Left ventricle myocardium inferior (tissue), 1 donor: ENCODE measurements at places on chromosomes 5 and 9.

DNA sequence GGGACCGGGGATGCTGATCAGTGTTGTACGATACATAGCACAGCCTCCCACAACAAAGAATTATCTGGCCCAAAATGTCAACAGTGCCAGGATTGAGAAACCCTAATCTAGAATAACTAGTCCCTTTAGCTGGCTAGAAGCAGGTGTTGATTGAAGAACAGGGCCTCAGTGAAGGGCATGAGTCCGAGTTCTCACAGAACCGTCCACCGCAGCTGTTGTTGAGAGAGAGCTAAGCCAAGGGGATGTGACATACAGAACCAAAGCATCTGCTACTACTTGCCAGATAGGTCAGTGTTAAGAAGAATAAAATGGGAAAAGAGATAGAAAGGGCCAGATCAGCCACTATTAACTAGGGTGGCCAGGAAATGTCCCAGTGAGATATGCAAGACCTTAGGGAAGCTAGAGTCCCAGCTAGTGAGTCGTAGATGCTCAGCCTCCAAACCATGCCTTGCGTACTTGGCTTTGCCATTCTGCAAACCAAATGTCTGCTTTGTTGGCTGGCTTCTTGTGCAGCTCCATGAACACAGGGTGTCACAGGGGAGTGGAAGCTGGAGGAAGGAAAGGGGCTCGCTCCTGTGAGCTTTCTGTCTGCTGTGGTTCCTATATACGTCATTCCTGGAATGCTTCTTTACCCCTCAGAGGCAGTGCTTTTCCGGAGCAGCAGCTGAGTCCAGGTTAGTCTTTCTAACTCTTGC lies 68.9 kb downstream of the FBXO38 start:
- peak; percentile 62 for DNase-seq

GRCh38 chr9:33161589-33162132 lies 5.5 kb downstream of the B4GALT1 start:
- no peak for DNase-seq

GRCh38 chr9:125493881-125494652 lies 212.9 kb downstream of the MAPKAP1 start:
- no peak for DNase-seq

DNA sequence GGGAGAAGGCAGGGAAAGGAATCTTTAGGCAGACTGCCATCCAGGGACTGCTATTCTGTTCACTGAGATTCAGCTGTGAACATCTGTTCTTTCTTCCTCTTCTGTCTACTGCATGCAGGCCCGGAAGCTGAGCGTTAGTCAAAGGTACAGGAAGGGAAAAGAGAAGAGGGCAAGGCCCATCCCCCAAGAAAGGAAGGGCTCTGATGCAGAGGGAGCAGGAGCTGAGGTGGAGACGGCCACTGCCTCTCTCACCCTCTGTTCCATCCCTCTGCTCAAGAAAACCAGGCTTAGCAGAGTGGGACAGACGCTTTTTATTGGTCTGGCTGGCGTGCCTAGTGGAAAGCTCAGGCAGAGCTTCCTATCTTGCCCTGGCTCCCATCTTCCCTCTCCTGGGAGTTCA lies 57.6 kb downstream of the PFDN1 start:
- no peak for DNase-seq

- DNase-seq: no peak
These were observed 174.6 kb upstream of the DAPK1 start for GRCh38 chr9:87322840-87323635.

DNA sequence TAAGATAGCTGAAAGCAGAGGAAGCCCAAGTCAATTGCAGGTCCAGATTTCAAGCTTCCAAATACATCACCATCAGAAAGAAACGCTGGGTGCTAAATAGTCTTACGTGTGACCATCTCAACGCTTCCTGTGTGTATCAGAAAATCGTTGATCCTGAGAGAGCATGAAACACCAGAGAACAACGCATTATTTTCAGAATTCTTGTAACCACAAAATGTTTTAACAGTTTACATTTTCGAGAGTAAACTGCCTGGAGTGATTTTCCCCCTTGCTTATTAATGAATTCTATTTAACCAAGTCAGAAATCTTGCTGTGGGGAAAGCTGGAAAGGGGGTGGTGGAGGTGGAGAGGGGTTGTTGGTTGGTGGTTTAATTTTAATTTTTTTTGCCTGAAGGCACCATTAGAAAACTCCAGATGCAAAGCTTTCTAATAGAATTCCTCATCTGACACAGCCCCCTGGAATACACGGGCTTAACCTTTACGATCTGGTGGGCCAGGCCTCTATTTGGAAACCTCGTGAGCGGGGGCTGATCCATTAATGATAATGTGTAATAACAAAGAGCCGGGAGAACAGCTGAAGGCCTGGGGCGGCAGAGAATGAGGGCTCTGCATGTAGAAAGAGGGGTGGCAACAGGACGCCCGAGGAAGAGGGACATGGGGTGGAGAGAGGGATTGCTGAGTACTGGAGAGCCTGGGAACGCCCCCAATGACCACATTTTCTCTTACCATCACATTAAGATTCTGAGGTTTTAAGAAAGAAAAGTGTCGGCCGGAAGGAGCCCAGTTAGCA lies 124.5 kb upstream of the NFIB start:
- no peak for DNase-seq

DNA sequence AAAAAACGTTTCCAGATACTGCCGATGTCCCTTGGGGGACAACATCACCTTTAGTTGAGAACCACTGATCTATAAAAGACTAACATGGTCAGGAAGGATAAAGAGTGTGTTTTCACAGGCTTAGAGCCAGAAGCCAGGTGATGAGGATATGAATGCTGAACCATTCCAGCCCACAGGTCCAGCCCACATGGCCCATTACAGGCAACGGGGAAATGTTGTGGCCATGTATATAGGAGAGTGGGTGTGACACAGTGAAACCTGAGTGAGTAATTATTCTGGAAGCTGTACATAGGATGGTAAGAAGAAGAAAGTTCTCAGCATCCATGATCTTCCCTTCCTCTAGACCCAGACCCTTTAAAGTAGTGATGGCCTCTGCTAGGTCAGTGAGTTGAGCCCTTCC lies 56.0 kb upstream of the FOXI1 start:
- DNase-seq: no peak

DNA sequence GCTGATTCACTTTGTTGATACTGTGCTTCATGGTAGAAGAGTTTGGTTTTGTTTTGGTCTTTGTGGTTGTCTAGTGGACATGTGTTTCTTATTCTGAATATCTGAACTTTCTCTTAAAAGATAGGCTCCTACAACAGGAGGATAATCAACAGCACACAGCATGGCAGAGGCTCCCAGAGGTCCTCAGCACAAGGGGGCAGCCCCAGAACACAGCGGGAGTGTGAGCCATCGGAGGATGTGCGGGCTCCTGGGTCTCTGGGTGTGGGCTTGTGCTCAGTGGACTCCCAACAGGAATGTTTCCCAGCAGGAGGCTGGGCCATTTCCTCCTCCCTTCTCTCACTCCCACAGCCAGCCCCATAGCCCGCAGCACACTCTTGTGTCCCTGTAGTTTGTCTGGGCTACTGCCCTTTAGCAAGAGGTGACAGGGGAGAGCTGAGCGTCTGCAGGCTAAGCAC lies 164.3 kb upstream of the OTULINL start:
- DNase-seq: no peak

GRCh38 chr9:126999315-127000068 lies 84.9 kb downstream of the RALGPS1 start:
- no peak for DNase-seq

DNA sequence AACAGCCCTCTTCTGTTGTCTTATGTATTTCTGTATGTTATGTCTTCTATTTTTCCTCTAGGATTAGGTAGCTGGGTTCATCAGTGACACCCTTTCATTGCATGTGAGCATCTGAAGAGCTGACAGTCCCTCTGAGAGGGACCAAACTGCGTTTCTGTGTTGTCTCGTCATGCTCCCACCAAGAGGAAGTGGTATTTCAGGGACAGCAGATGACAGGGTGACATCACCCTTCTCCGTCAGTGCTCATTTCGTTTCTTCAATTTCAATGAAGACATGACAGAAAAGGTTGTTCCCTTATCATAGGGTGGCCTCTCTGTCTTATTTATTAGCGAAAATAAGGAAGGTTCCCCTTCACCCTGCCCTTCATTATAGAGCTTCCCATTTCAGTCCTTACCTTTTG lies 225.9 kb upstream of the NR4A3 start:
- DNase-seq: no peak

DNA sequence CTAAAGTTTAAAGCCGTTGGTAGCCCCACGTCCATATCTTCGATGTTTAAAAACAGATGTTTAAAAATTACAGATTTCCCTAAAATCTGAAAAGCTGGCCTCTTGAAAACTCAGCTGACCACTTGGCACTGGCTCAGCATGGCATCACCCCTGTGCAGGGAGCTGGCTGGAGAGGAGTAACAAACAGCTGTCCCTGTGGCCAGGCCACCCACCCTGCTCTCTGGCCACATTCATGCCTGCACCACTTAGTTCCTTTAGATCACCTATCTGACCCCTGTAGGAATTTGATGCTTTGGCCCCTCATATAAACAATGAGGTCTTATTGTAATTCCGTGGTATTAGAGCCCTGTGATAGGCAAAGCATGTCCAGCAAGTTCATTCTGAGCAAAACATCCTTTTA lies 107.5 kb downstream of the FRMD3 start:
- no peak for DNase-seq

DNA sequence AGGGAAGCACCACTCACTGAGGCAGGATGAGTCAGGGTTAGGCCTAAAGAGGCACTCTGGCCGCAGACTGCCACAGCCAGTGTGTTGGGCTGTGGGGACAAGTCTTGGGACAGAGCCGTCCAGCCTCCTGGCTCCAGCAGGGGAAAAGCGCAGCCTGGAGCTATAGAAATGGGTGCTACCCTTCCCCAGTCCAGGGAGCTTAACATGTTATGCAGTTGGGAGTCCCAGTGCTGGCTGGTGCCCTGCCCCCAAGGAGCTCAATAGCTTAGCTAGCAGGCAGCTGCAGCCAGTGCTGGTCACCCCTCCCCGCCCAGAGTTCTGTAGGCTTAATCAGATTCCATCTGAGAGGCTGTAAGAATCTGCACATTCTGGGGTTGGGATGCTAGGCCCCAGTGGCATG lies 399.6 kb upstream of the TUSC1 start:
- DNase-seq: no peak

DNA sequence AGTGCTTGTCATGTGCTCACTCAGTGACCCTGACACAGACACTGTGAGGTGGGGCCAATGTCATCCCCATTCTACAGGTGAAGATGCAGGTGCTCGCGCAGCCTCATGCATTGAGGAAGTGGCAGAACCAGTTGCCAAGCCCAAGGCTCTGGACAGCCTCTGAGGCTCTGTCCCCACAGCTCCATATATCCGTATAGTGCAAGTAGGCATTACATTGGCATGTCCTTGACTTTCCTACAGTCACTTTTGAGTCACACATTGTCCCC lies 58.8 kb upstream of the ANGPTL2 start:
- no peak for DNase-seq

- no peak for DNase-seq
These were observed 200.7 kb downstream of the AOPEP start for GRCh38 chr9:94927048-94927761.

DNA sequence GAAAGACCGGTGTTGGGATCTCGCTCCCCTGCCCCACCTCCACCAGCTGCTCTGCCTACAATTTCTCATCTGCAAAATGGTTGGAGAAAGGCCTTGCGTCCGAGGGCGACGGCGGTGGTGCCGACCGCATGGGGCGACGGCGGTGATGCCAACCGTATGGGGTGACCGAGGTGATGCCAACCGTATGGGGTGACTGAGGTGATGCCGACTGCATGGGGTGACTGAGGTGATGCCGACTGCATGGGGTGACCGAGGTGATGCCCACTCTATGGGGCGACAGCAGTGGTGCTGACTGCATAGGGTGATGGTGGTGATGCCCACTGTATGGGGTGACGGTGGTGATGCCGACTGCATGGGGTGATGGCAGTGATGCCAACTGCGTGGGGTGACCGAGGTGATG lies 171.0 kb downstream of the OLFM1 start:
- DNase-seq: no peak

DNA sequence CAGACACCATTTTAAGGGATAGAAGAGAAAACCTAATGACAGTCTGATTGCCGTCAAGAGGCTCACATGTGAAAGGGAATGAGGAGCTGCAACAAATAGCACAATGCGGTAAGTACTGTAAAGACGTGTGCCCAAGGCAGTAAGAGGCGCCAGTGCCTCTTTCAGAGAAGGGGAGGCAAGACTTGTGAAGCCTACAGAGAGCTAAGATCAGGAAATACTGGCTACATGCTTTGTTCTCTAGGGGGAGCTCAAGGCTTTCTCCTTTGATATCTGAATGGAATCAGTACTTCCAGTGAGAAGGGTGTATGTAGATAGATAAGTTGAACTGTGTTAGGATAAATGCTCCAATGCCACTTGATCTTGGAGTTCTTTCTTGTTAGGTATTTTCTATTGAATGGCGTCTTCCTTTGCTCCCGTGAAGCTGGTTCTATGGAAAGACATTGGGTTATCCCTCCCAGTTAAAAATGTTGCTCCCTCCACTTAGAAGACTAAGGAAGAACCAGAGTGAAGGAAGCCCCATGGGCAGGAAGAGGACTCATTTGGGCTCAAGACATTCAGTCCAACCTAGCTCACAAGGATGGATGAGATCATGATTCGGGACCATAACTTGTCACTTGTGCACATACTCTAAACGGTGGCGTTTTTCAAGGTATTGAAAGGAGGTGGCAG lies 23.5 kb upstream of the ALDOB start:
- no peak for DNase-seq

DNA sequence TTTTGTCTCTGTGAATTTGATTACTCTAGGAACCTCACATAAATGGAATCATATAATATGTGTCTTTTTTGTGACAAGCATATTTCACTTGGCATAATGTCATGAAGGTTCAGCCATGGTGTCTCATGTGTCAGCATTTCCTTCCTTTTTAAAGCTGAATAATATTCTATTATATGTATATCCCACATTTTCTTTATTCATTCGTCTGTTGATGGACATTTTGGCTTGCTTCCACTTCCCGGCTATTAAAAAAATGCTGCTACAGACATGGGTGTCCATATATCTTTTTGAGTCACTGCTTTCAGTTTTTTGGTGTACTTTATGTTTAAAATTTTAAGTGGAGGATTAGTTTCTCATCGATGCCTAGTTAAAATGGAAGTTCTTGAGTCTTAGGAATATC lies 59.8 kb upstream of the C5orf63 start:
- no peak for DNase-seq

DNA sequence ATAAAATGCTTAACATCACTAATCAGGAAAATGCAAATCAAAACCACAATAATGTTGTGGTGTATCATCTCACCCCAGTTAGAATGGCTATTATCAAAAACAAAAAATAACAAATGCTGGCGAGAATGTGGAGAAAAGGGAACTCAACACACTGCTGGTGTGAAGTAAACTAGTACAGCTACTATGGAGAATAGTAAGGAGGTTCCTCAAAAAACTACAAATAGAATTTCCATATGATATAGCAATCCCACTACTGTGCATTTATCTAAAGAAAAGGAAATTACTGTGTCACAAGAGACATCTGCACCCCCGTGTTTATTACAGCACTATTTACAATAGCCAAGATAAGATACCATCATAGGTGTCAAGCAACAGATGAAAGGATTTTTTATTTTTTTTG lies 214.5 kb upstream of the RASA1 start:
- DNase-seq: no peak

DNA sequence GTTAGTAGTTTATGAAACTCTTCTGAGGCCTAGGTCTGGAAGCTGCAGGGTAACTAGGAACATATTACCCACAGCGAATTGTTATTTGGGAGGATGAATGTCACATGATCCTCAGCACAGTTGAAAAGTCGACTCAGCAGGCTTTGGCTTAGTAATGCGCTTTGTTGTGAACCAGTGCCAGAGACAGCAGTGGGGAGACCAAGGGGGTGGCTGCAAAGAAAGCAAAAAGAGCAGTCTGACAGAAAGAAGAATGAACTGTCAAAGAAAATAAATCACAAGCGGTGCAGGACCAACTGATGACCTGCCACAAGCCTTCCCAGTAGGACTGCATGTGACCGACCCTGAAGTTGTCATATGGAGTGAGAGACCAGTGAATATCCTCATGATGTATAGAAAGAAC lies 170.0 kb downstream of the CCDC171 start:
- DNase-seq: no peak
